ENCODE measurements at places on chromosomes 3 and 15. TPM values are rescaled to one million over a fixed set of nuclear protein-coding genes. Genes with fewer than 3 reads are reported as not detected.

The FBXL22 gene
- total RNA-seq, result 0.48 TPM

The LINGO1 gene
- 2.1 TPM for total RNA-seq

DNA sequence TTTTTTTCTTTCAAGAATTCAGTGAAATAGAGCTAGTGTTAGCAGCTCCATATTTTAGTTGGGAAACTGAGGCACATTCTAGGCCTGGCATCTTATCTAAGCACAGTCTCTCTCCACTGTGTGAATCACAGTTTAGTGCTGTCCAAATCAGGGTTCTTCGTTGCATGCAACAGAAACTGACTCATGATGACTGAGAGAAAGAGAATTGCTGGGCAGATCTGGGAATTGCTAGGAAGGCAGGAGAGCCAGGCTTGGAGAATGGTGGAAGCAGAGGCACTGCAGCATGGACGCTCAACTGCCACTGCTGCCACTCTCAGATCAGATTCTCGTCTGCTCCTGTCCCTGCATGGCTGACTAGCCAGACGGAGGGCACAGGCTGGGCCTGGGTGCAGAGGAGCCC is 40.7 kb upstream of the CHST2 start:
- no peak for DNase-seq

DNA sequence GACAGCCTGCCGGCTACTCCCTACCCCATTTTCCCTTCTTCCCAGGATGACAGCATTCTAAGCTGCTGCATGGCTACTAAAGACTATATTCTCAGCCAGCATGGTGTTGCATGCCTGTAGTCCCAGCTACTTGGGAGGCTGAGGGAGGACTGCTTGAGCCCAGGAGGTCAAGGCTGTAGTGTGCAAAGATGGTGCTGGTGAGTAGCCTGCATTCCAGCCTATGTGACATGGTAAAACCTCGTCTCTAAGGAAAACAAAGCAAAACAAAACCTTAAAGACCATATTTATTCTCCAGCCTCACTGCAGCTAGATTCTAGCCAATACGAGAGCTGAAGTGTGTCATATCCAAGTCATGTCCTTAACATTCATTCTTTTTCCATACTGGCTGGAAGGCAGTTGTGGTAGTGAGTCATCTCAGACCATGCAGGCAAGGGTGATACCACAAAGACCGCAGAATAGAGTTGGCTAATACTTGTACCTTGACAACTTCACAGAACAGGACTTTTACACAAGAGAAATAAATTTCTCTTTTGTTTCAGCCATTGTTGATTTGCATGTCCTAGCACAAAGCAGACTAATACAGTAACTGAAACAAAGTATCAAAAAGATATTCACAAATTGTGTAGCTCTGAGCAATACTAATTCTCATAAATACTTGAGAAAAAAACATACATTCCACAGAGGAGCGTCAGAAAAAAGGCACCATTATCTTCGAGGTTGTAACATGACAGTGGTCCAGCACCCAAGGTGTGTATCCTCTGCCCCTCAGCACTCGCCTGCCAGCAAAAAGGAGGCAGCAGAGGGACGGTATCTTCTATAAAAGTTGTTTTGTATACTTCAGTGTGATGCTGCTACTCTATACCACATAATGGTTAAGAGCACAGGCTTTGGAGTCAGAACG is 14.8 kb downstream of the PBRM1 start:
- DNase-seq, result peak; percentile 93

GRCh38 chr15:22988811-22989210 is 8.6 kb upstream of the CYFIP1 start:
- no peak for DNase-seq

DNA sequence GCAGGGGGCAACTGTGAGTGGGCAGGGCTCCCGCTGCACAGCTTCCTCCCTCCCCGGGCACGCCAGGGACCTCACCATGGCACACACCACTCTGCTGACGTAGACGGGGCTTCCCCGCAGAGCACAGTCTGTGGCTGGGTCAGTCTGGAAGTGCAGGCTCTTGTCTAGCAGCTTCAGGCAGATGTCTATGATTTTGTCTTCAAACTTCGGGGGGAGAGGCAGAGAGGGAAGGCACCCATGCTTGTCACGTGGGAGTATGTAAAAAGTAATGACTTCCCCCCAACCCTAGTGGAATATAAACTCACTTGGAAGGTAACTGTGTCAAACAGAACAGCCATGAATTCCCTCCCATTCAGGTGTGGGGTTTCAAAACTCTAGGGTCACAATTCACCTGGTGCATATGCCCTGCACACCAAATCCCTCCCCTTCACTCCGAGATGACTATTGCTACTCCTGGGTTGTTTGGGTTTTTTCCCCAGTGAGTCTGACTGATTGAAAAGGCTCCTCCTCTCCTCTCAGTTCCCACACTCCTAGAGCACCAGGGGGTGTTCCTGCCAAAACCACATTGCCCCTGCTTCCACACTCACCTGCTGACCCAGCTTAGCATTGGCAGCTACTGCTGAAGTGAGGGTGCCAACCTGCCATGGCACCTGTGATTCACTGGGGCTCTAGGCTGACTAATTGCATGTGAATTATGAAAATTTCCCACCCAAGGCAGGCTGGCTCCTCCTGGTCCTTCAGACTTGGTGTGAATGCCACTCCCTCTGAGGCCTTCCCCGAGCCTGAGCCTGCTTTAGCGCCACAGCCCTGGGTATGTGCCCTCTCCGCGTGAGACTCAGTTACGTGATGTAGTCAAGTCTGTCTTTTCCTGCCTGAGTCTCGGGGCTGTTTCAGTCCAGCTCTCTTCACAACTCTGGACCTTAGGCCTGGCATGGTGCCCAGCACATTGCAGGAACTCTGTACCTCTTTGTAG is 13.0 kb downstream of the TGM5 start:
- no peak for DNase-seq

DNA sequence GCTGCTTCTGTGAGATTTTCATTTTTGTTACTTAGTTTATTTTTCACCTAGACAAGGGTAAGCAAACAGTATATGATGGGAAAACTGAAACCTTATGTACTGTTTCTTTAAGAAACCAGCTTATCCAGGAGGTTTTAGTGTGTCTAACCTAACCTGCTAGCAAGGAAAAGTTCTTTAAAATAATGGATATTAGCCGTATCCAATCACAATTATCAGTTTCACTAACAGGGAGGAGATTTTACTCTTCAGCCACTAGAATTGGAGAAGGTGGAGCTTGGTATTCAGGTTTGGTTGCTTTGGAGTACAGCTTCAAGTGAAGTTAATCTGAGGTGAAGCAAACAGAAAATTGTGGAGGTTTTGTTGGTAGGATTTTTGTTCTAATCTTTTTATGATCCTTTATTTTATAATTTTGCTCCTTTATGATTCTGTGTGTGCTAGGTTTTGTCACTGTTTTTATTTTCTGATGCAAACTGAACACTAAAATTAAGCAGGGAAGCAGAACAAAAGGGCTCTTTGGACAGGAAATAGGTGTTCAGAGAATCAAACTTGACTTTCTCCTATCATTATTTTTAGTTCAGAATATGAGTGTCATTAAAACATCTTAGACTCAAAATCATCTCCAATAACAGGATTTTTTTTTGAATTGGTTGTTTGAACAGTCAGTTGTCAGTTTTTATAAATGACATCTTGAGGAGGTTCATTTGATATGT is 13.0 kb downstream of the ZFAND6 start:
- no peak for DNase-seq

The REC114 gene
- not detected for total RNA-seq

The NANOGP8 gene
- total RNA-seq, result not detected

GRCh38 chr3:118495206-118495605 is 539.4 kb downstream of the IGSF11 start:
- DNase-seq, result no peak

DNA sequence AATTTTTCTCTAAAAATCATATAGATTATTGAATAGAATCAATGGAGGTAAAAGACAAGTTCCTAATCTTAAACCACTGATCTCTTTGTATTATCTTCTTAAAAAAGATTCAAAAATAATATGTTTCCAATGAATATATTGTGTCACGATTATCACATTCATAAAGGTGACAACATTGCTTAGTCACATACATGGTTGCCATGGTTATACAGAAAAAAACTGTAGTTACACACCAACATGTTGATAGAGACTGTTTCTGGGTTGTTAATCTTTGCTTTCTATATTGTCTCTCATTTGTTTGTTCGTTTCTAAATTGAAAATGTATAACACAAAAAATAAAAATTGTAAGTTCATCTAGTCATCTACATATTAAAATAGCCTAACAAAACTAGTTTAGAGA is 376.0 kb upstream of the ALCAM start:
- no peak for DNase-seq

The GPR27 gene
- 0.63 TPM for total RNA-seq

The ITIH4 gene
- 7.2 TPM for total RNA-seq

DNA sequence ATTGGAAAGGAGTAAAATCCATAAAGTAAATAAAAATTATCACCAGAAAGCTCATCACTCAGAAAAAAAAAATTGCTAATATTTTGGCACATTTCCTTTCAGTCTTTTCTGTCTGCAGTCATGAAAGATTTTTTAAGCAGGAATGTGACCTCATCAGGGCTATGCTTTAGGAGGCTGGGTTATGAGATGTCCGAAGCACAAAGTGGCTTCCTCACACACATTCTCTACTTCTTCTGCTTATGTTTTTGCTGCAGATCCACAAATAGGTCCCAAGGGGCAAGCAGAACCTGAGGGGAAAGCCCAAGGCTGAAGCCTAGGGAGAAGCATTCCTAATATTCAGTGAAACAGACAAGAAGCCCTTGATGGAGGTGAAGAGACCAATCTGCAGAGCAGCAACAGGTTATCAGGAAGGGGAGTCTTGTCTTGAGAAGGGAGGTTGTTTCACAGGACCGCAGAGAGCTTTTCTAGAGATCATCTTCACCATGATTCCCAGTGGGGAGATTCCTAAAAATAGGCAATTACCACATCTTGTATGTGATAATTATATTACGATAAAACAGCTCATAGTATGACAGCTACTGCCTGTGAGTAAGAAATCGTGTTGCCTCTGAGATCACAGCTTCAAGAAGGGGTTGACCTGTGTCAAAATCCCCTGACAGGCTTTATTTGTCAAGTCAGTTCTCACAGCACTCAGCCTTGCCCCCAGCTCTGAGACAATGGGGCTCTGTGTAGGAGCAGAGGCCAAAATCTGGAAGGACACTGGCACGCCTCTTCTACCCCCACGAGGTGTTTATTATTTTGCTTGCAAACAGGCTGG is 60.5 kb downstream of the IGF2BP2 start:
- DNase-seq, result no peak

The AHSG gene
- total RNA-seq, result not detected

- peak; percentile 72 for DNase-seq
These were observed 41.2 kb upstream of the SLC6A11 start for GRCh38 chr3:10774825-10775224.

DNA sequence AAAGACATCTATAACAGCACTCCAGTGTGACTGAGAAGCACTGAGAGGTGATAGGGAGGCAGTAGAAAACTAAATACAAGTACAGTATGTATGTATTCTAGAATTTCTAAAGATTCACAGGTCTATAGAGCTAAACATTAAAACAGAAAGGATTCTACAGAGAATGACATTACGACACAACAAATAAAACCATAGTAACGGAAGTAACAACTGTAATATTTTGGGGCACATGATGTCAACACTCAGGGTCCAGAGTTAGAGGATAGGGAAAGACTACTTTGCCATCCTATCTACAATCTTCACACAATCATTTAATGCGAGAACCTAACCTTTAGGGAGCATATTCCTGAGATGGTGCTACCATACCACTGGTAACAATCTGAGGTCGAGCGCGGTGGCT is 13.6 kb downstream of the UBXN7 start:
- no peak for DNase-seq

DNA sequence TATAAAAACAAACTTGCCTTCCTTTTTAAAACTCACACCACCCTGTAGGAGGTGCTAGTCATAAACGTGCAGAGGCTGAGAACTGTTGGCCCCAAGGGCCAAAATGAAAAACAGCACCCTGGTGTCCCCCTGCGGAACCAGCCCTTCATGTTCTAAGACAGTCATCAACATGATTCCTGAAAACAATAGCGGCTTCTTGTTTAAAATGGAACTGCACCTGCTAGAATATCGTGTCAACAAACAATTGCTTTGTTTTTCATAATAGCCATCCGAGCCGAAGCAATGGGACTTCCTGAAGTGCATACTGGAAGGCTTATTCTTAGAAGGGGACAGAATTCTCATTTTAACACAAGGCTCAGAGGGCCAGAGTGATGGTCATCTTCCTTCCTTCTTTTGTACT is 43.7 kb downstream of the MECOM start:
- no peak for DNase-seq

- DNase-seq, result no peak
These were observed at the start of gene MYZAP for GRCh38 chr15:57591822-57592367. Gene MYZAP (plus strand): TSS chr15:57591904. CDS start chr15:57592035, 131 bp downstream.

- DNase-seq, result peak; percentile 86
These were observed 517 bp downstream of the FBN1 start for GRCh38 chr15:48644827-48645557.

DNA sequence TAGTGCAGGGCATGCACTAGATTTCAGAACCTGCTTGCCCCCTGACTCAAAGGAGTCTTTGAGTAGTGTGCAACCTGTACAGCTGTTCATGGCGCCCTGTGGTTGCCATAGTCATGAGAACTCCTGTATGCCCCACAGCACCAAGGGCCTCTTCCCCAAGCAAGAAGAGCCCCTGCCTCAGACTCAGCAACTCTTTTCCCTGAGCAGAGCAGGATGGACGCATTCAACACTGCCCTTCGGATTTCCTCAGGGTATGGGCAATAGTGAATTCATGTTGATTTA is 89.7 kb upstream of the KLF13 start:
- no peak for DNase-seq

DNA sequence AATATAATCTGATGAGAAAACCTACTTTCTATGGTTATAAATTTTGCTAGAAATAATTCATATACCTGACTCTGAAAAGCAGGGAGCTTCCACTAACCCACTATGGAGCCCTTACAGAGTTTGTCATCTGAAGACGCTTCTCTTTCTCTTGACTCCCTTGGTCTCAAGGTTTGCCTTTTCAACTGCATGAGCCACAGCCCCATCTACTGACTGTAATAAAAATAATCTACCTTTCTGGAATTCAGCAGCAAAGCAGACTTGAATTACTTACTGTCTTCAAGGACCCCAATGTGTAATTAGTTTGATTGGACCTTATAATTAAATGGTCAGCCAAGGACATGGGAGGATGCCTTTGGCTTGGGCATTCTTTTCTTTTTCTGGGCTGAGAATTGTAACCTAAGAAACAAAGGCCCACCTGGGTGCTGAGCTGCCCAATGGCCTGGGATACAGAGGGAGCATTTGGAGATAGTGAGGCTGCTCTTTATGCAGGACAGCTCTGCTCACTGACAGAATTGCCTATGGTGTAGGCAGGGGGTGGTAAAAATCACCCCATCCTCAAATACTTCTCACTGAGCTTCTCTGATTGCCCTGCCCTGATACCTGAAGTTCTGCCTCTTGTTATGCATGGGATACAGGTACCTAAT is 178.6 kb upstream of the TRIM42 start:
- no peak for DNase-seq

The H1-8 gene
- total RNA-seq, result not detected

- DNase-seq, result no peak
These were observed 42.3 kb downstream of the RSRC1 start for GRCh38 chr3:158152186-158152585.

- DNase-seq, result no peak
These were observed 5.7 kb downstream of the RAD54L2 start for GRCh38 chr3:51544011-51544775.

All from osteocyte (in vitro differentiated cells).